ENCODE measurements at places on chromosomes 7 and 10.

- DNase-seq: no peak
These were observed 396.4 kb upstream of the AKR1E2 start for GRCh38 chr10:4429571-4429970.

- no peak for DNase-seq
These were observed 114.7 kb upstream of the ANKRD30A start for GRCh38 chr10:37010741-37011140.

GRCh38 chr7:102869195-102869594, 43.6 kb upstream of the LRRC17 start:
- no peak for DNase-seq

DNA sequence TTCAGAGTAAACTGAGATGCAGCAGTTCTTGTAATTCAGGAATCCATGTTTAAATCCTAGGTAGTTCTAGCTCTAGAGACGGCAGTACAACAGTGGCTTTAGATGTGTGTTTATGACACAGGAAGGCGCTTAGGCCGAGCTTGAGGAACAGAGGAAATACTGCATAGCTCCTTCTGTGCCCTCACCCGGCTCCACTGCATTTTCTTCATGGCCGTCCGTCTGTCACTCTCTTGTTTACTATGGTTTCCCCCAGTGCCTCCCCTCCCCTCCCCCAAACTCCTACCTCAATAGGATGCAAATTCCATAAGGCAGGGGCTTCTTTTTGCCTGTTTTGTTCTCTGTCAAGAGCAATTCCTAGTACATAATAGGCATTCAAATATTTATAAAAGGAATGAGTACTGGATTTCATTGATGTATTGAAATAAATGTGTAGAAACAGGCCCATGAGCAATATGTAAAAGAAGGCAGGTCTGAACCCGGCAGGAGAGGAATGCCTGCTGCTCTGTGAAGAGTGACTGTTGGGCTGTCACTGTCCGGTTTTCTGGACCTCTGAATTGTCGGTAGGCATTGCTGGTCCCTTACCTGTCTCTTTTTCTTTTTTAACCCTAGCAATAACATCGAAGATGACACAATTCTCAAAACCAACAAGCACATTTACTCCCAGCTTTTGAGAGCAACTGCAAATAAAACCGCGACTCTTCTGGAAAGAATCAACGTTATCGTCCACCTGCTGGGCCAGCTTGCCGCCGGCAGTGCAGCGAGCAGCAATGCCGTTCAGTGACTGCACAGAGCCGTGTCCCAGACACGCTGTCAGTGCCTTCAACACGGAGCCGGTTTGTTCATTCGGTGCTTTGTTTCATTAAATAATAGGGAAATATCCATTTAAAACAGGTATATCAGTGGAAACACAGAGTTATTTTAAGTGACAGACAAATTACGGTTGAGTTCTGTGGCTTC, 12.7 kb downstream of the MMP21 start:
- no peak for DNase-seq

GRCh38 chr10:47257396-47258120, 42.4 kb upstream of the GDF10 start:
- no peak for DNase-seq

GRCh38 chr10:98168147-98168546, 33.7 kb downstream of the R3HCC1L start:
- DNase-seq: no peak

- no peak for DNase-seq
These were observed 128.8 kb upstream of the FZD8 start for GRCh38 chr10:35770817-35771355.

GRCh38 chr7:15600298-15600697, 38.5 kb upstream of the AGMO start:
- DNase-seq: no peak
